Diencephalon (tissue), 1 donor: ENCODE measurements at places on chromosomes 2 and 18. TPM values are rescaled to one million over a fixed set of nuclear protein-coding genes. Genes with fewer than 3 reads are reported as not detected.

Gene IL1R1
- 0.46 TPM for total RNA-seq

Gene GCA
- 28.1 TPM for total RNA-seq

Gene GLS
- total RNA-seq = 179 TPM

Gene SRD5A2
- total RNA-seq = 0.23 TPM

Gene BCL2L11
- total RNA-seq = 5.5 TPM

Gene HJURP
- 4.4 TPM for total RNA-seq

Gene SNED1
- total RNA-seq = 6.5 TPM

Gene CMPK2
- 16.6 TPM for total RNA-seq

Gene HOXD12
- not detected for total RNA-seq

Gene FEV
- not detected for total RNA-seq

Gene MC4R
- 14.8 TPM for total RNA-seq

Gene KIAA2012
- 2.5 TPM for total RNA-seq

Gene KANSL1L
- total RNA-seq = 82.4 TPM
